ENCODE measurements at places on chromosomes 16 and 17.

- no peak for DNase-seq
Observed at GRCh38 chr16:72159386-72159785, 12.6 kb downstream of the PMFBP1 start.

GRCh38 chr17:372157-373152 is 19.8 kb upstream of the RPH3AL start:
- no peak for DNase-seq

GRCh38 chr17:13385481-13385911 is 216.2 kb downstream of the HS3ST3A1 start:
- DNase-seq, result no peak

DNA sequence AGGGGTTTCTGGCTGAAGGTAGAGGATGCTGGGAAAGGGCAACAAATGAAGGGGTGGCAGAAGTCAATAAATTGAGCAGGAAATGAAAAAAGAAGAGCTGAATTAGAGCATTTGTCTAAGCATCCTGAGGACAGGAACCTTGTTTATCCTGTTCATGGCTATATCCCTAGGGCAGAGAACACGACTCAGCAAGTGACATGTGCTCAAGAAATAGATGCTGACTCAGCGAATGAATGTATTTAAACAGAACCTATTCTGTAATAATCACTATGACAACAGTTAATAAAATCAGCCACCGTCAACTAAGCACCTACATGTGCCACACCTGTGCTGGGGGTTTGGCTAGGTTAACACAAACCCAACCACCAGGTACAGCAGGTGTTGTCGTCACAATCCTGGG is 80.3 kb downstream of the CDK5R1 start:
- DNase-seq, result no peak

DNA sequence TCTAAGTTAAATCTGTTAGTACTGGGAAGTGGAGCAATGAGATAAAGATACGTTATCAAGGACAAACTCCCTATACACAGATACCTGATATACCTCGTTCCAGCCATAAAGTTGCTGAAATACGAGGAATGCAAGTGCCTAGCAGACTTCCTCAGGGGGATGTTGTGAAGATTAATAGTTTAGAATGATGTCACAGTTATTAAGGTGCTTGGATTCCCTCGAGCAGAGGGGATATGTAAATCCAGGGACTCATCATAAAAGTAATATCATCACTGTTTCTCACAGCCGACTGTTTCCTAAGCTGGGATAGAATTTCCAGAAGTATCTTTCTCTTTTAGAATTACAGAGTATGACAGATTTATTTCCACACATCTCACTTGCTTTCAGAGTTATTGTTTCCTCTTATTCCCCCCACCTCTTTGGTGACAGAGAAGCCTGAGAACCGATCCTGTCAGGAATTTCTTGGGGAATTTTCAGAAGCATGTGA is 28.4 kb upstream of the ZFHX3 start:
- DNase-seq, result no peak

DNA sequence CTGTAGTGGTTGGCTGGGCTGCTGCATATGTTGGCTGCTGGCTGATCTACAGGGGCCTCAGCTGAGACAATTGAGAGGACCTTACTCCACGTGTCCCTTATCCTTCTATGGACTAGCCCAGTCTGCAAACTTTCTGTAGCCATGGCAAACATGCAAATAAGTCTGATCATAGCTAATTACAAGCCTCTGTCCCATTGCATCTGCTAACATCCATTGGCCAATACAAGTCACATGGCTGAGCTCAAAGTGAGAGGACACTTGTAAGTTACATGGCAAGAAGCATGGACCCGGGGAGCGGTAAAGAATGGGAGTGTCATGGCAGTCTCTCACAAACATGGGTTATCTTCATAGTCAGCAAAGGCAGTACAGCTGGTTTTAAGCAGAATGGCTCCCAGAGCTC is 11.6 kb upstream of the IL4R start:
- DNase-seq, result no peak

DNA sequence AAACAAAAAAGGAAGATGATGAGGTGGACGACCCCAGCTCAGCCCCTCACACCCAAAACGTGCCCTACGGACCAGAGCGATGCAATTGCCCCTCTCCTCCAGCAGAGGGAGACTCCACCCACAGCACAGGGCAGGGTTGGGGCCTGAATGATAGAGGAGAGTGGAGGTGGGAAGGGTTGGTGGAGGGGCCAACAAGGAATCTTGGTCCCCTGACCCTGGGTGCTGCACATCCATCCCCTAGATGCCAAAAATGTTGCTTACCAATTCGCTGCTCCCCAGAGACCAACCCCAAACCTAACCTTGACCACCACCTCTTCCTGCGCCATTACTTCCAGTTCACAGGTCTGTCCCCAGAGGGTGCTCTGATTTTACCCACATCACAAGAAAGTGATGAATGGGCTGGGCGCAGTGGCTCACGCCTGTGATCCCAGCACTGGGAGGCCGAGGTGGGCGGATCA is 12.9 kb downstream of the P2RX5 start:
- no peak for DNase-seq

- no peak for DNase-seq
Observed at GRCh38 chr16:49698931-49699840, 156.7 kb downstream of the ZNF423 start.

DNA sequence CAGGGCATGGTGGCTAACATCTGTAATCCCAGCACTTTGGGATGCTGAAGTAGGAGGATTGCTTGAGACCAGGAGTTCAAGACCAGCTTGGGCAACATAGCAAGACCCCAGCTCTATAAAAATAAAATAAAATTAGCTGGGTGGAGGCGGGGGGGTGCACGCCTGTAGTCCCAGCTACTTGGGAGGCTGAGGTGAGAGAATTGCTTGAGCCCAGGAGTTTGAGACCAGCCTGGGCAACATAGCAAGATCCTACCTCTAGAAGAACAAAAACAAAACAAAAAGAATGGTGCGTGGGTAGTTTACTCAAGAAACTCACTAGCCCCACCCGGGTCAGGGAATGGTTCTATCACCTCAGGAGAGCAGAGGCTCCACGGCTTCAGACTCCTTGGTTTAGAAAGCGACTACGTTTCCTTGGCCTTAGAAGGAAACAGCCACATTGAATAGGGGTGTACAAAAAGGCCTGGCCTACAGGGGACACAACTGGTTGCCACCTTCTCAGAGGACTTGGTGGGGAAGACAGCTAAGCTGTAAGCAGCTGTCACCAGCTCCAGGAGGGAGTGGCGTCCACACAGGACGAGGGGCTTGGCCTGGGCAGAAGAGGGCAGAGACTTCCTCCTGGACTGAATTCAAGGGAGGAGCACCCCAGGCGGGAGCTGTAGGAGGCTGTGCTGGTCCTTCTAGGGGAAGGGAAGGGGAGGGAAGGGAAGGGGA is 716 bp downstream of the TK1 start:
- DNase-seq, result no peak

DNA sequence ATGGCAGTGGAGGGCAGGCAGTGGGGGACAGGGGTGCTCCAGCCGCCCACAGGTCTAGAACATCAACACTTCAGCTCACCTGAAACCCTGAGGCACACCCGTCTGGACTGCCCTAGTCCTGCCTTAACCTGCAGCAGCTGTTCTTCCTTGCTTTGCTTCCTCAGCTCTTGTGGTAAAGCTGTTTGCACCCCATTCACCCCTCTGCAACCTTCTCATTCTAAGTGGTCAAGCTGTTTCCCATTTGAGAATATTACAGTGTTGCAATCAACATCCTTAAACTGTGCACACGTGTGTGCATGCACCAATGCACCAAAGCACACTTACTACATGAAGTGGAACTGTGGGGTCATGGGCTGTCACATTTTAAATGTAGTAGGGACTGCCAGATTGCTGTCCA is 32.4 kb downstream of the SCNN1B start:
- DNase-seq, result no peak

DNA sequence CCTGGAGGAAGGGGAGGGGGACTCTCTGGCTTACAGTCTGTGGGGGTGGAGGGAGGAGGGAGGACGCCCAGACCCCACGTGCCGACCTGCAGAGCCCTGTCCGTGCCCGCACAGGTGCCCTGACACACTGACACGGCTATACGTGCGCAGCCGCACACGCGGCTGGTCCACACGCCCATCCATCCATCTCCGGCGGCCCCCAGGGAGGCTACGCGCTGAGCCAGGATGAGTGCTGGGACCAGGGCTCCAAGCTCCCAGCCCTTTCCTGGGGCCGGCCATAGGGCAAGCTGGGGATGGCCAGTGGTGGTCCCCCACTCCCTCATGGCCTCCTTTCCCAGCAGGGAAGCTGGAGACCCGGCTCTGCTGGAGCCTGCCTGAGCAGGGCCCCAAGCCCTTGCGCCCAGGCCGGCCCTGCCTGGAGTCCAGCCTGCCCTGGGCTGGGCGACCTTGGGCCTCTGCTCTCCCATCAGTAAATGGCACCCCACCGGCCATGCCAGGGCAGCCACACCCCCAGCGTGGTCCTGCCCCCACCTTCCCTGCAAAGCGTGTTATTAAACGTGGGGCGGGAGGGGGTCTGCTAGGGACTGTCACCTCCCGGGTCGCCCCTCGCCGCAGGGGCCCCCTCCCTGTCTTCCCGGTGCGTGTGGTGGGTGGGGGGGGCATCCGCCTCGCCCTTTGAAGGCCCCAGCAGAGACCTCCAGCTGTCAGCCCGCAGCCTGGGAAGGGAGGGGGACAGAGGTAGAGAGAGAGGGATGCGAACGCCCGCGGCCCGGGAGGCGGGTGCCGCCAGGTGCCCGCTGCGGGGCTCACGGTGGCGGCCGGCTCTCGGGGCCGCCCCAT is 863 bp downstream of the CASKIN1 start:
- DNase-seq, result no peak

DNA sequence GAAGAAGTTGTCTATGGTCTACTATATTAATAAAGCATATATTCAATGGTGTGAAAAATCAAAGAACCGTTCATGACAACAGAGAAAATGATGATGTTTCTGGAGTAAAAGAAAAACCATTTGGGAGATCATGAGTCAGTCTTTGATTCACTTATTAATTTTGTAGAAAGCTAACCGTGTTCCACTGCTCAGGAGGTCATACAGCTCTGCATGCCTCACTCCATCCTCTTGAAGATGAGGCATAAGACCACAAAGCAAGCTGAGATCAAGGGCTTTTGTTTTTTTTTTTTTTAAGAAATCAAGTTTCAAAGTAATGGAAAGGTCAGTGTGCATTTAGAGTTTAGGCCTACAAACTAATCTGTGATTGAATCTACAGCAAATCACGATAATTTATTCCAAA is 206.4 kb downstream of the CEP112 start:
- no peak for DNase-seq

DNA sequence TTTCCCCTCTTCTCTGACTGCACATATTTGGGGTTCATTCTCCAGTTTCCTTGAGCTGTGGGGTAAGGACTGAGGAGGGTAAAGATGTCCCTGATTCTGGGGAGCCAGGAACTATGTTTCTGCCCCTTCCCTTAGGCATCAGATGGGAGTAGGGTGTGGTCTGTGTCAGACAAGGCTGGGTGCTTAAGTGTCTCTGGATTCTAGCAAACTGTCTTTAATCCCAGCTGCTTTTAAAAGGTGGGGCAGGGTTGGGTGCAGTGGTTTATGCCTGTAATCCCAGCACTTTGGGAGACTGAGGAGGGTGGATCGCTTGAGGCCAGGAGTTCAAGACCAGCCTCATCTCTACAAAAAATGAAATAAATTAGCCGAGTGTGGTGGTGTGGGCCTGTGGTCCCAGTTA is 13.0 kb downstream of the LASP1 start:
- DNase-seq, result no peak

DNA sequence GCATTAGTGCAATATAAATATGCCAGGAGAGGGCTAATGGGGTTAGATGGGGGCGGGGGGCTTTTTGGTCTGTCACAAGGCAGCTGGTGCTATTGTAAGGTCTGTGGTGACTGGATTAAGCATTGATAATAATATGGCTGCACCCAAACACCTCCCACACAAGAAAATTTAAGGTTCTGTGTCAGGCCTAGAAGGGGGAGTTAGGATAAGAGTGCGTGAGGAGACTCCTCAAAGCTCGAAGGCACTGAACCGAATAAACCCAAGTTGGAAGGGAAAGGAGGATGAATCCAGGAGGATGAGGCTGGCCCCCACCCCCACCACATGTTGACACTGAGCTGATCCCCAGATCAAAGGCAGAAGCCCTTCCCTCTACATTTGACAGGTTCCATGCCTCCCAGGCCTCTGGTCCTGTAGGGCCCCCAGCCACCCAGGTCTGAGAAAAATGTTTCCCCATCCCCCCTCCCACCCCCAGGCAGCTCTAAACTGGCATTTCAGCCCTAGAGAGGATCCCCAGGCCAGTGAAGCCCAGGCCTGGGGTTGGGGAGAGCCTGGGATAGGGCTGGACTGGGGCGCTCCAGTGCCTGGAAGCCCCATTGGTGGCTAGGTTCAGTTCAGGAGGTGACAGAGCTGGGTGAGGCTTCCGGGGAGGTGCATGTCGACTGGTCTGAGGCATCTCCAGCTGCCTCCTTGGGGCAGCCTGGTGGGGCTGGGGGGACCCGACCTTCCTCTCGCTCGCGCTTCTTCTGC is 1.7 kb downstream of the HOXB1 start:
- no peak for DNase-seq

GRCh38 chr17:28878981-28879380 is 18.6 kb downstream of the FLOT2 start:
- no peak for DNase-seq

- no peak for DNase-seq
Observed at GRCh38 chr17:64180089-64181073, 50.4 kb upstream of the ERN1 start.

GRCh38 chr17:61409301-61410112 is 9.9 kb downstream of the TBX2 start:
- no peak for DNase-seq

DNA sequence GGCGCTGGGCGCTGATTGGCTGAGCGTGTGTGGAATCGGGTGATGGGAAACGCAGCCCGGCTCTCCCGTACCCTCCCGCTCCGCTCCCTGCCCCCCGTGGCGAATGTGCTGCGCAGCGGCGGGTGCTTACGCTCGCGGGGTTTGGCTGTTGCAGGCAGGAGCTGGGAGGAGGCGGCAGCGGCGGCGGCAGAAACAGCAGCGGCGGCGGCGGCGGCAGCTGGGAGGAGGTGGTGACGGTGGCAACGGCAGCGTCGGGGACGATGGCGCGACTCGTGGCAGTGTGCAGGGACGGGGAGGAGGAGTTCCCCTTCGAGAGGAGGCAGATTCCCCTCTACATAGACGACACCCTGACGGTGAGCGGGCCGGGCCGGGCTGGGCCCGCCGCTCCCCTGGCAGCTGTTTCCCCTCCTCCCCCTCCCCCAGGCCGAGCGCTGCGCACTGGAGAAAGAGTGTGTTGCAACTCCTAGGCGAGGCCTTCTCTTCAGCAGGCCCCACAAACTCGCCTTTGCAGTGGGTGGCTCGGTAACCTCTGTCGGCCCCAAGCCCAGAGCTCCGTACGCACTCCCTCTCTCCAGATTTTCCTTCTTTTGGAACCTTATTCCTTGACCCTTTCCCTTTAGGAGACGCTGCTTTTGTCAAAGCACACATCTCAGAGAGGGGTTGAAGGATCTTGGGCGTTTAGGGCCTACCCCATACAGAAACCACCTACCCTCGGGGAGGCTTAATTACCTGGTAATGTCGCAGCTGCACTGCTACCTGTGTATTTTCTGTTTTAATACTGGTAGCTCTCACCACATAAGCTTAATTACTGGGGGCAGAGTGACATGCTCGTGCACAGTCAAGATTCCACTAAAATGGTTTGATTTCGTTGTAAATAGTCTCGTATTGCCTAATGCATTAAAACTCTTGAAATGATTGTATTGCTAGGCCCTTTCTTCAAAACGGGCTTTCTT is 1.0 kb downstream of the GGNBP2 start:
- peak; percentile 84 for DNase-seq
